Mucosa of descending colon (tissue), 3 donors: ENCODE measurements at places on chromosomes 5 and 9. TPM values are rescaled to one million over a fixed set of nuclear protein-coding genes. Genes with fewer than 3 reads are reported as not detected.

DNA sequence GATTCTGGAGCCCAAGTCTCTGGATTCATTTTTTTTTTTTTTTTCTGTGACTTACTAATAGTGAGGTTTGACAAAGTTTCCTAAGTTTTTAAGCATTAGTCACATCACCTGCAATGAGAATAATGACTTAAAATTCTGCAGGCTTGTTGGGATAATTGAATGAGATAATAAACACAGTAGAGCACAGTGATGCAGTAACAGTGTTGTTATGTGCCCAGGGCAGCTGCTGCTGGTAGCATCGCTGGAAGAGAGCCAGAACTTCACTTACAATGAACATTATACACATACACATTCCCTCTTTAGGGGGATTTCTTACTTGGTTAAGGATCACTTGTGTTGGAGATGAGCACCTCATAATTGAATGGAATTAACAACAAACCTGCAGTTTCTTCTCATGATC is 78.9 kb downstream of the ALDH7A1 start:
- no peak for DNase-seq

- no peak for DNase-seq
Measured at GRCh38 chr5:150598821-150599273, 41.6 kb upstream of the SYNPO start.

The CDK9 gene
- 75.9 TPM for total RNA-seq

- DNase-seq, result no peak
Measured at GRCh38 chr5:66197764-66198405, 53.8 kb downstream of the SREK1 start.

- DNase-seq, result no peak
Measured at GRCh38 chr9:69976152-69976551, 67.5 kb upstream of the MAMDC2 start.

The OLFM1 gene
- 13.9 TPM for total RNA-seq

DNA sequence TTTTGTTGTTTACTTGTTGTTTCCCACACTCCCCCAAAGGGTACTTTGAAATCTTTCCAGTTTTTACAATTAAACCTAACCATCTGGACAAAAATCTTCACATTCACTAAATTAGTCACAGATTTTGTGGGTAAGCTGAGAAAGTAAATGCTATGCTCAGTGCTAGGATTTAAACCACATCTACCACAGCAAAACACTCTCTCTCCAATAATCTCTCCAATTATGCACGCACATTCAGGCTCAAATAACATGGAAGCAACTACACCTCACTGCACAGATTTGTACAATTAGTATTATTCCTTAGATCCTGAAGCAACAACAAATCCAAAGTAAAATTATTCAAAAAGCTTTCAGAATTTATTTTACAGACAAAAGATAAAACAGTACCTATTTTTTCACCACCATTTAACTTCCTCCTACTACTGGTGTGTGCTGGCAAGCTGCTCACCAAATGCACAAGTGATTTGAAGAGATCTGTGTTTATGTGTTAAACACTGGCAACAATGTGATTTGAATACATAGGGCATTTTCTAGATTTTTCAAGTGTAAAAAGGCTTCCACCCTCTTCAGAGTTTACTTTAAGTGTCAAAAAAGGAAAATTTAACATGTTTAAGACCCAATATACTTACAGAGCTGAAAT is 16.6 kb downstream of the ZNF608 start:
- no peak for DNase-seq

The SPATA6L gene
- total RNA-seq, result 4.5 TPM

GRCh38 chr5:91378752-91379211 is 4.3 kb downstream of the ARRDC3 start:
- no peak for DNase-seq

- no peak for DNase-seq
Measured at GRCh38 chr9:38761339-38761738, 41.4 kb upstream of the FAM240B start.

- DNase-seq, result no peak
Measured at GRCh38 chr9:70136632-70137031, 93.0 kb downstream of the MAMDC2 start.
